ENCODE measurements at places on chromosomes 6 and 20.

GRCh38 chr20:63808145-63808724, 22.8 kb downstream of the ZBTB46 start:
- DNase-seq = no peak

- DNase-seq = no peak
Measured at GRCh38 chr6:53461696-53462095, 83.2 kb downstream of the GCLC start.

- DNase-seq = no peak
Measured at GRCh38 chr6:136927292-136927691, 5.2 kb downstream of the SLC35D3 start.

DNA sequence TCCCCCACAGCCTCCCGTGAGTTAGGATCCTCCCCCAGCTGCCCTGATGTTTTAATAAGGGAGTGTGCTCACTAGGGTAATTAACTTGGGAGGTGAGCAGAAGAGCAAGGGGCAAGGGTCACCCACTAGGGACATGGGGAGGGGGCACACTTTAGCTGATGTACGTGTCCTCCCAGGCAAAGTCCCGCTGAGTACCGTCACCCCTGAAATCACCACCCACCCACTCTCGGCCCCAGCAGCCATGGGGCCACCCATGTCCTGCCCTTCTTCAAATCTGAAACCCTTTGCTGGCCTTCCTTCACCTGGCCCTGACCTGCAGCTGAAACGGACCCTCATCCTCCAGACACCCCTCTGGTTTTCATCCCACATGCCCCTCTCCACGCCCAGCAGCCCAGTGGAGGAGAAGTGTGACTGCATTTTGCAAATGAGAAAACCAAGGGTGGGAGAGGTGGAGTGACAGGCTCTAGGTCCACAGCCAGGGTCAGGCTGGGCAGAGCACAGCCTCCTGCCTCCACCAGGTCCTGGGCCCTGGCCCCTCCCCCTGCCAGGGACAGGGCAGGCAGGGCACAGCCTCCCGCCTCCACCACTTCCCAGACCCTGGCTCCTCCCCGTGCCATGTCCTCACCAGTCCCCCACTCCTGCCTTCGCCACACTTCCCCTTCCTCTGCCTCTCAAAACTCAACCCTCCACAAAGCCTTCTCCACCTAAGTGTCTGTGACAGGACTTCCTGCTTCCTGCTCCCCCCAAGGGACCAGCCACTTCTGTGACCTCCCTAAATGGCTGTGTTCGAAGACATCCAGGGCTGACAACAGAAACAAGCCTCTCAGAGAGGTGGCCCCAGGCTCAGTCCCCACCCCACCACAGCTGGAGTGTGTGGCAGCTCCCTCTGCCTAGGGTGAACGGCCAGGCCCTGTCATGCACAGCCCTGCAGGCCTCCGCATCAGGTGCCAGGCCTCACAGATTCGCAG, 15.1 kb downstream of the ACSS1 start:
- DNase-seq = no peak

DNA sequence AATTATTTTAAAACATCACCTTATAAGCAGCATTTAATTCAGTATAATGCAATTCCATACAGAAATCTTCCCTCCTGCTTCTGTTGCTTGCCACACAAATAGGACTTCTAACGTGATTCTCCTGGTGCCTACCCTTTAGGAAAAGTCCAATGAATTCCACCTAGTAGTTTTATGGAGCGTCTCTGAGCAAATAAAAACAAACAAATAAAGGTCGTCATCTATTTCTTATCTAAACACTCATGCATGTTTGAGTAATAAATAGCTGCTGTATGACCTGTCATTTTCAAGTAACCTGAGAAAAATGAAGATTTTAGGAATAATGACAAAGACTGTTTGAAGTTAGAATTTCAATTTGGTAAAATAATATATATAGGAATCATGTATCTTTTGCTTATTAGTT, 102.7 kb downstream of the BMP5 start:
- DNase-seq = no peak

Measured in AG09309 (cell line).